ENCODE measurements at places on chromosomes 7 and 10.
A peak's percentile ranks its signal among the peaks of the same experiment; 100 is the strongest.

GRCh38 chr10:118957443-118957825, 72.1 kb upstream of the NANOS1 start:
- no peak for DNase-seq

DNA sequence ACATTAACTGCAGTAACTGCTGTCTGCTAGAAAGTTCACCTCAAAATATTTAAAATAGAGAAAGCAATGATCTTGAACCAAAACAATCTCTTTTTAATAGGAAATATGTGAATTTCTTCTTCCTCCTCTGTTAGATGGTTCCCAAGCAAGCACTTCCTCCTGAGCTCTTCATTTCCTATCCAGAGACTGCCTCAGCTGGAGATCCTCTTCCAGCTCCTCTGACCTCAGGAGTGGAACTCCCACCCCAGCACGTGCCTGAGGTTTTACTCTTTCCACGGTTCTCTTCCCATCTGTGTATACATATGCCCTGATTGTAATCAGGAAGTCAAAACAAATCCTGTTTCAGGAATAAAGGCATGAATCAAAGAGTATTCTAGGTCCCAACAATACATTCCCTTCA, 5.6 kb downstream of the DENND11 start:
- no peak for DNase-seq

DNA sequence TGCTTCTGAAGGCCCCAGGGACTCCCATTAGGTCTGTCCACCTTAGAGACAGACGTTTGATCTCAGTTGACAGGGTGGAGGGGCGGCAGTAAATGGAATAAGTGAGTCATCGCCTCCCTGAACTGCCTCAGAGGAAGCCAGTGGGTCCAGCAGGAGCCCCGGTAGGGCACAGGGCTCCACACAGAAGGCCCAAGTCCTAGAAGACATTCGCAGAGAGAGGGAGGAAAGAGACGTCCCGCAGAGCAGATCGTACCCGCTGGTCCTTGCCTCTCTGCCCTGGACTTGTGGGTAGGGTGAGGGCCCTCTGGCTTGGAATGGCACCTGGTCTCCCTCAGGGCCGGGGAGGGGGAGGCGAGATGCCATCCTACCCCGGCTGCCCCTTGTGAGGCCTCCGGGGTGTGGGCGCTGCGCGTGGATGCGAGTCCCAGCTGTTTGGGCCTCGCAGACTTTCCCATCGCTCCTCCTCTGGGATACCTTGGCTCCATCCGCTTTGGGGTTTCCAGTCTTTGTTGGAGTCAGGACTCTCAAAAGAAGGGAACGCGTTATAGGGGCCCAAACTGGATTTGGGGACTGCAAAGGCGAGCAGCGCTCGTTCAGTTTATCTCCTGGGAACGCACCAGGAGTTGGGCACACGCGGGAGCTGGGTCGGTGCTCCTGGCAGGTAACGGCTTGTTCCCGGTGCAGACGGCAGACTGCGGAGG, 5.1 kb downstream of the TLX1 start:
- DNase-seq, result no peak

DNA sequence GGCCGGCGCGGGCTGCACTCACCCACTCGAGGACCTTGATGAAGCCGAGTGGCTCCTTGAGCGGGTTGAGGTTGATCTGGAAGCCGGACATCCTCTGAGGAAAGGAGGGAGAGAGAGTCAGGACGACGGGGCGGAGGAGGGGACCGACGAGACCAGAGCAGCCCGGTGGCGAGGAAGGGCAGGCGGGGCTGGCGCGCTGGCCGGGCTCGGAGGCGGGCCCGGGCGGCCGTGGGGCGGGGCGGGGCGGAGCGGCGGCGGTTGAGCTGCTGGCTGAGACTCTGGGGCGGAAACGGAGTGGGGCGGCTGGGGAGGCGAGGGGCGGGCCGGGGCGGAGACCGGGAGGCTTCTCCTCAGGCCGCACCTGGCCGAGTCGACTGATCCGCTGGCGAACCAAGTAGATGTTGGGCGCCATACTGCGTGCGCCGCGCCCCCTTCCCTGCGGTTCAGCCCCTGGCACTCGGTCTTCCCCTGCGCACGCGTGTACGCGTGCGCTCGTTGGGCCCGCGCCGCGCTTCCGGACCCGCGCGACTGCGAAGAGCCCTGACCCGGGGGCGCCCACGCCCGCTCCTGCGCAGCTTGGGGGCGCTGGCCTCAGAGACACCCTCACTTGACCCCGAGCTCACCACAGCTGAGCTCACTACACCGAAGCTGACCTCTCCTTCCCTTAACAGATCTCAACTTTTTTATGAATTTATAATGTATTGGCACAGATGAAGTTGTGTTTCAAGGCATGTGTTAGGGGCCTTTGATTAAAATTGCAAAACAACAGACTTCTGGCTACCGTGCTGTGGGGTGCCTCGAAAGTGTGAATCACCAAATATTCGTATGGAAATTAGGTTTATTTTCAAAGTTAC, at the start of gene SYPL1:
Gene SYPL1 (minus strand): TSS at position 195 of the 854 bp plus-strand sequence. CDS start 104 bp downstream, at position 91.
- DNase-seq, result peak; percentile 78

GRCh38 chr7:133794479-133794878, 332.7 kb upstream of the LRGUK start:
- DNase-seq, result no peak

DNA sequence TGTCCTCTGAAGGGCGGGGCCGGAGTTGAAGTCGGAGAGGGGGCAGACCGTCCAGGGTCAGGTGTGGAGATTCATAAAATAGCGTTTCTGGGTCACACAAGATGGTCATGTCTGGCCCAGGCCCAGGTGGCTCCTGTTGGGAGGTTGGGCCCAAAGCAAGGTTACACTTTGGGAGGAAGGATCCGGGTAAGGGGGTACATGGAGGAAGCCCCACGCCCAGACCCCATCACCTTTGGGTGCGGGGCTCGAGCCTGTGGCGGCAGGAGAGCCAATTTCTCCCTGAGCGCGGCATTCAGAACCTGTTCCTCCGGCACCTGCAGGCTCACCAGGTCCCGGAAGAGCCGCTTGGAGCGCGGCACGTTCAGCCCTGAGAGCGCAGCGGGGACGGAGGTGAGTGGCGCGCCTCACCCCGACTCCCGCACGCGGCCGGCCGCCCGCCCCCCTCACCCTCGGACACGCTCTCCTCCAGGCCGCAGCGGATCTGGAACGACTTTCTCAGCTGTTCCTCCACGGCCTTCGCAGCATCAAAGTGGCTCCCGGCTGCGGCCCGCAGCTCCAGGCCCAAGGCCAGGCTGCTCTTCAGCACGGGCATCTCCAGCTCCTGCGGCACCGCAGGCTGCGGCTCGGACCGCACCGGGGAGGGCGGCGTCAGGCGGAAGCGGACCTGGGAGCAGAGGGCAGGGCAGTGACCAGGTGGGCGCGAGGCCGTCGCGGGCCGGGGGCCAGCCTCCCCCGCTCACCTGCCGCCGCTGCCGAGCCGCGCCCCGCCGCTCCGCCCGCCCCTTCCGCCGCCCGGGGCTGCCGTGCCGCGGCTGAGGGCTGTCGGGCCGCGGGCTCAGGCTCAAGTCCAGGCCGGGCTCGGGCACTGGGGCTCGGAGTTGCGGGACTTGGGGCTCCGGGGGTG, 644 bp downstream of the PPP1R35 start:
- no peak for DNase-seq

DNA sequence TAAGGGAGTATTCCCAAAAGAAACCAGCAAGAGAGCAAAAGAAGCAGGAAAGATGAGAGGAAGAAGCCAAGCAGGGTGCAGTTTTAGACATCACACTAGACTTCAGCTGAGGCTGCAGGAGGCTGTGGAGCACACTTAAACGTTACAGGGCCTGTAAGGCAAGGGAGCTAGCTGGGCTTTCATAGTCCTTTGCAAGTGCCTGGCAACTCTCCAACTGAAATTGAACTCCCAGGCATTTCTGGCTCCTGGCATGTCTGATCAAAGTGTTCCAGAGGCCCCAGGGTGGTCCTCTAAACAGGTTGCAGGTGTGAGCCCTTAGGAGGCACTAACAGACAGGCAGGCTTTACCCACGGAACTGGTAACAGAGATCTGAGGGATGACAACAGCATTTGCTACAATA, 750.2 kb downstream of the XPNPEP1 start:
- no peak for DNase-seq

DNA sequence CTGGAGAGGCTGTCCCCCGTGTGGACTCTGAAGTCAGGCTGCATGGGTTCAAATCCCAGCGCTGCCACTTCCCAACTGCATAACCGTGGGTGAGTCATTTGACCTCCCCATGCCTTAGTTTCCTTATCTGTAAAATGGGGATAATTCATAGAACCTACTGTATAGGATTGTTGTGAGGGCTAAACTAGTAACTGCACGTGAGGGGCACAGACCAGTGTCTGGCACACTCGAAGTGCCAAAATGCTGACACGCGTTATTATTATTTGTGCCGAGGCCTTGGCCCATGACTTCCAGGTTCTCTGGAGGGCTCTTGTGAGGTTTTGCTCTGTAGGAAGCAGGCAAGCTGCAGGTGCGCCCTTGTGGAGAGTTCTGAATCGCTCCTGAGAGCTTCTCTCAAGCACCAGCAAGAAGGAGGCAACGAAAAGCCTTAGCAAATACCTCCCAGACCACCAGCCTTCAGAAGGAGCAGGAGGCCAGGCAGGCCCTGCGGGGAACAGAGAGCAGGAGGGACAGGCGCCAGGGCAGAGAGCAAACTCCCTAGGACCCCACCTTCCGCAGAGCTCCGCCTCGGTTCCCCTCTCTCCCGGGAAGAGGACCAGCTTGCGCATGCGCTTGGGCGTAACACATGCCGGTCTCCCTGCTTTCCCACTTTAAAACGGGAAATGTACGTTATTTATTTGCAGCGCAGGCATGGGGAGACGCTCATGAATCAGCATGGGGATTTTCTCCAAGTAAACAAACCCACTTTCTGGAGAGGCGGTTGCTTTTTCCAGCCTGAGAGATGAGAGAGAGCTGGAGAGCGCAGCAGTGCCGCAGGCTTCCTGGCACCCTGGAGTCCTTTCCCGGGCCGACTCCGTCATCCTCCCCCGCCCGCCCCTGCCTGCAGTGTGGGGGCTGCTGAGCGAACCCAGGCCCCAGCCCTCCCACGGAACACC, 39.6 kb downstream of the SORCS3 start:
- DNase-seq, result no peak

DNA sequence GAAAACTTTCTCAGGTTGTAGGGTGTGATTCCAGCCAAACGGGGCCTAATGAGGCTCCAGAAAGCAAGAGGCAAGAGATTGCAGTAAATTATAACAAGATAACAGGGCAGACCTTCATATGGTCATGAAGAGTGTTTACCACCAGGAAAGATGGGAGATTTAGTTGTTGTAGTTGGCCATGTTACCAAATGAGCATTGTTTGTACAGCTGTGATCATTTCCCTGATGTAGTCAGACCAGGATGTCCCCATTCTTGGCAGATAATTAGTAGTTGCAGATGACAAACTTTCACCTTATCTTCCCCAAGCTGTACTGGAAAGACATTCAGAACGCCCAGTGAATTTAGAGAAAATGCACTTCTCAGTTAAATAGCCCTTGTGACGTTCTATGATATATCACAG, 630.8 kb downstream of the ANKRD7 start:
- no peak for DNase-seq

GRCh38 chr7:6159097-6159483, 113.3 kb downstream of the CYTH3 start:
- DNase-seq, result no peak

DNA sequence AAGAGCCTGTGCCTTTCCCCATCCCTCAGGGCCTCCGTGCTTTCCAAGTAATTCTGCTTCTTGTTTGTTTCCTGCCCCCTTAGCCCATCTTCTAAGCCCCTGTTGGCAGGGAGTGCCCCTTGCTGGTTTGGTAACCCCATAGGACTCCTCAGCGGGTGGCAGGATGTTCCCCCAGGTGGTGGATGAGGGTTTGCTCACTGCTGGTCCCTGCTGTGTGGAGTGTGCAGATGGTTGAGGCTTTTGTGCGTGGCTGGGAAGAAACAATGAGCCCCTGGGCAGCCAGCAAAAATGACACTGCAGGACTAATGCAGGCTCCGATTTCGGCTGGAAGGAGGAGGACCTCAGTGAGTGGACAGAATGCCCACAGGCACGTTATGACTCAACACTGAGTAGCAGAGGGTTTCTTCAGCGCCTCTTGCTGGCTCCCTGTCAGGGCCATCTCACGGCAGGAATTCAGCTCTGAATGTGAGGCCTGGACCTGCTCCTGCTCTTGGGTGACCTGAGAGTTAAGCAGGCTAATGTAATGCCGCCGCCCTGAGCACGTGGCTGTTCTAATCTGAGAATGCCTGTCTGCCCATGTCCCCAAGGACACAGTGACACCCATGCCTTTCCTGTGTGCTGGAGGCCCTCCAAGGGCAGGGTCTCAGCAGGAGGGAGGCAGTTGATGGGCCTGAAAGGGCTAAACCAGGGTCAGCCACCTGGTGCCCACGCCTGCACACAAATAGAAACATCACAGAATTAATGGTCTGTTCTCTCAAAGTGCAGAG, 16.6 kb downstream of the BAG3 start:
- peak; percentile 50 for DNase-seq

DNA sequence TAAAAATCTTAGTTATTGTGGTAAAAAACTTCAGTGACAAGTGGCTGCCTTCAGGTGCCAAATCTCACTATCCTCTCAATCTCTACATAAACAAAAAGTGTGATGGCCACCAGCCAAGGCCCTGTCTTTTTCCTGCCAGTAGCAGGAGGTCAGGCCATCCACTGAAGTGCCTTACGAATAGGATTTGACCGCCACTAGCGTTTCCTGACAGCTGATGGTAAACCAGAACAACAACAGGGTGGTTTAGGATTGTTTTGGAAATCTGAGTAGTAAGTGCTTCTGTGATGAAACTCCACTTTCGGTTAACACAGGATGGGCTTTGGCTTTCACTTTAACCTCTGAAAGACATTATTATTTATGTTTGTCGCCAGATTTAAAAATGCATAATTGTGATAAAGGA, 55.7 kb upstream of the OGDHL start:
- no peak for DNase-seq

DNA sequence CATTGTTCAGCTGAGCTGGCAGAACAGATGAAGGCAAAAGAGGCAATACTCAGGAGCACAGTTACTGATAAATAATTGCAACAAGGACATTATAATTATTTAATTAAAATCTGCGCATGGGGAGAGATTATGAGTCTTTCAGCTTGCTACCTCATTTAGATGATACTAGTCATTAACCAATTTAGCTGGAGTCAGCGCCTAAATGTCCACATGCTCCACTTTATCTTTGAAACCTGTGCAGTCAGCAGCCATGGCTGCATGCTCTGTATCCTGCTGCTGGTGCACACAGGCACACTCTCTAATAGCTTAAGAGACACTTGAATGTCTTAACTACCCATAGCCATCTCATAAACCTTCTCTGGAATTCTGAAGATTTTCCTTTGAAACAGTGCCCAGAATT, 196.8 kb downstream of the PPP1R3A start:
- DNase-seq, result no peak

- no peak for DNase-seq
These were observed 50.2 kb downstream of the KDM7A start for GRCh38 chr7:140126435-140127034.

DNA sequence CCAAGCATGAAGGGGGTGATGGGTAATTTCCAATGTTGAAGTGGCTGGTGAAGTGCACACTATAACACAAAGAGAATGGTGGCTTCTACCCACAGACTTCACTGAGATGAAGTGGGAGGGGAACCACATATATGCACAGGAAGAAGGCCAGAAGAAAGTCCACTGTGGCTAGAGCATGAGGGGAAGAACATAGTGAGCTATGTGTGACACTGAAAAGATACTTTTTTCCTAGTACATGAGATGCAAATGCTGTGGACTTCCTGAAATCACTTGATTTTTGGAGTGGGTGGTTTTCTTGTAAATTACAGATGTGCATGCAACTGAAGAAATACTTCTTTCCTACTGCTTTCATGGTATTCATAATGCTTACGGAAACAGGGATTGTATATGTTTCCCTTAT, 115.6 kb upstream of the PHYHIPL start:
- no peak for DNase-seq
